ENCODE measurements at places on chromosomes 2 and 18.

DNA sequence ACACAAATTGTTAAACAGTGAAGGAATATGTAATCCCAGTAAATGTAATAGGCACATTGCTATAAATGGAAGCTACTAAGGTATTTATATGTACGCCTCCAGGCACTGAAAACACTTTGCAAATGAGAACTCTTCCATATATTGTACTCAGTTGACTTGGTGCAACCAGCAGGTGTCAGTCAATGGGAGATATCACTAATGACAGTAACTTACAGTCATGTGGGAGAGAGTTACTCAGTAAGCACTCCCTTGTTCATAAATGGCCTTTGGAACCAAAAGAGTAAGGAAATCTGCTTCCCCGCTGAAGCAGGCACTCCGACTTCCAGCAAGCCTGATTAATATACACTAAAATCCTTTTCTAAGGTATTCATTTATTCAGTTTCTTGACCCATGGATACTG is 5.9 kb downstream of the MDH1 start:
- no peak for DNase-seq

DNA sequence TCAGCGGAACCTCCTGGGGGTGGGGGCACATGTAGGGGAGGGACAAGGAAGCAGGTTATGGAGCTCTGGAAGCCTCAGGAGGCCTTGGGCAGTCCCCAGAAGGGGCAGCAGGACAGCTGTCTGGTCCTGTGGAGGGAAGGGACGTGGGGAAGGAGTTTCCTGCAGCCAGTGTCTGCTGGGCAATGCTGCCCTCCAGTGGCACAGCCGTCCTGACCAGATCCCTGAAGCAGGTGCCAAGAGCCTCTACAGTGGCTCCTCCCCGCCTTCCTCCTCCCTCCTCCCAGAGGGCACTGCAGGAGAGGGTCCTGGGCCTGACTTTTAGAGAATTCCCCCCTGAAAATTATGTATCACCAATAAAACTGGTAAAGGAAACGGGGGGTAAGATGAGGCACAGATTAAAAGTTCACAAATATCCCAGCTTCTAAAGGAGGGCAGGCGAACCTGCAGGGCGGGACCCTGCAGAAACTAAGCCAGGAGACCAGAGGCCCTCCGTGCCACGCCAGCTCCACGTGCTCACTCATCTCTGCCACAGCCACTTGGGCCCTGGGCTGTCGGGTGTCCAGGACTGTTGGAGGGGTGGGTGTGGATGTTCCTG is 258.5 kb downstream of the TWIST2 start:
- no peak for DNase-seq

- no peak for DNase-seq
These were observed 155.7 kb downstream of the TNS1 start for GRCh38 chr2:217847115-217847514.

DNA sequence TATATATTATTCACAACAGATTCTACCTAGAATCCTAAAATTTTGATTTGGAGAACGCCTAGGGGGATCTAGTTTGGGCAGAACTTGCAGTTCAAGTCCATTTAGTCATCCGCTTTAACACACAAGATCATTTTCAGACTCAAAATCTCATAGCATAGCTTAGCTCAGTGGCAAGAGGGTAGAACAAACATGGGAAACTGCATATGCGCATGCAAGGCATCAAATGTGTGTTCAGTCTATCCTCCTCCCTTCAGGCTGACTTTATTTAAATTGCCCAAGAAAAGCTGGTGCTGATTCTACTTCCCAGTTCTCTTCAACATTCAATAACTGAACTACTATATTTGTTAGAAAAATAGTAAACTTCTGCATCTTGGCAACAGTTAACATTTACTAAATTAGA is 79.6 kb upstream of the NRXN1 start:
- DNase-seq: no peak

GRCh38 chr18:55783921-55784320 is 195.9 kb upstream of the TCF4 start:
- DNase-seq: no peak

GRCh38 chr18:59742325-59743111 is 45.3 kb upstream of the CCBE1 start:
- peak; percentile 69 for DNase-seq

GRCh38 chr2:66488946-66489345 is 54.0 kb downstream of the MEIS1 start:
- no peak for DNase-seq

DNA sequence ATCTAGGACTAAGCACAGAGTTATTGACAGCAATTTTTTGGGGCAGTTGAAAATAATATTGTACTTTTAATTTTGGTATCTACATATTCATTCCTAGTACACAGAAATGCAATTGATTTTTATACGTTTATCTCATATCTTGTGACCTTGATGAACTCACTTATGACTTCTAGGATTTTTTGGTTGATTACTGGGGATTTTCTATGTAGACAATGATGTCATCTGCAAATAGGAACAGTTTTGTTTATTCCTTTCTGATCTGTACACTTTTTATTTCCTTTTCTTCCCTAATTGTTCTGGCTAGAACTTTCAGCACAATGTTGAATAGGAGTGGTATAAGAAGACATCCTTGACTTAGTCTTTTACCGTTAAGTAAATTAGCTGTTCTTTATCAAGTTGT is 143.5 kb upstream of the PGAP1 start:
- no peak for DNase-seq

- no peak for DNase-seq
These were observed 52.3 kb downstream of the RAB27B start for GRCh38 chr18:54880395-54881105.

DNA sequence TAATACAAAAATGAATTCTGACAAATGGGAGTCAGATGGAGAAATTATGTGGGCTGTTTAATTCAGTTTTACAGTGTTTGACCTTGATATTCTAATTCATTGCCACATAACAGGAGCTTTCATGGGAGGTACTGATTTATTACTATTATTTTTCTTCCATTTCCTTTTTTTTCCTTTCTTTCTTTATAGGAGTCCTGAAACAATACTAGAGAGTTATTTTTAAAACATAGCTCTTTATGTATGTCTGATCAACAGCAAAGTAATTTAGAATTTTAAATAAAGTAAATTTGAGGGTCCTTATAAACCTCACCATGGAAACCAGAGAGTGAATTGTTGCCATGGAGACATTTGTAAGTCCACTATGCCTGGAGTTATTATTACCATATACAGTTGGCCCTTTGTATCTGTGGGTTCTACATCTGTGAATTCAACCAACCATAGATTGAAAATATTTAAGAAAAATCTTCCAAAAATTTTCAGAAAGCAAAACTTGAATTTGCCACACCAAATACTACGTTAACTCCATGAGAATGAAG is 40.9 kb upstream of the PPP4R1 start:
- DNase-seq: no peak

DNA sequence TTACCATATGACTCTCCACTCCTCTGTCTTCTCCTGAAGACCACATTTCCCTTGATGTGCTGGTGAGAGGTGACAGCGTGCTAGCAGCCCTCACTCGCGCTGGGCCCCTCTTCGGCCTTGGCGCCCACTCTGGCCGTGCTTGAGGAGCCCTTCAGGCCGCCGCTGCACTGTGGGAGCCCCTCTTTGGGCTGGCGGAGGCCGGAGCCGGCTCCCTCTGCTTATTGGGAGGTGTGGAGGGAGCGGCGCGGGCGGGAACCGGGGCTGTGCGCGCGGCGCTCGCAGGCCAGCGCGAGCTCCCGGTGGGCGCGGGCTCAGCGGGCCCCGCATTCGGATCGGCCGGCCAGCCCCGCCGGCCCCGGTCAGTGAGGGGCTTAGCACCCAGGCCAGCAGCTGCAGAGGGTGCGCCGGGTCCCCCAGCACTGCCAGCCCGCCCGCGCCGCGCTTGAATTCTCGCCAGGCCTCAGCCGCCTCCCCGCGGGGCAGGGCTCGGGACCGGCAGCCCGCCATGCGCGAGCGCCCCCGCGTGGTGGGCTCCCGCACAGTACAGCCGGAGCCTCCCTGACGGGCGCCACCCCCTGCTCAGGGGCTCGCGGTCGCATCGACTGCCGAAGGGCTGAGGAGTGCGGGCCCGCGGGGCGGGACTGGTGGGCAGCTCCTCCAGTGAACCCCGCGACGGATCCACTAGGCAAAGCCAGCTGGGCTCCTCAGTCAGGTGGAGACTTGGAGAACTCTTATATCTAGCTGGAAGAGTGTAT is 246.6 kb upstream of the REG3G start:
- DNase-seq: no peak

GRCh38 chr18:48393776-48394175 is 15.4 kb downstream of the ZBTB7C start:
- no peak for DNase-seq

- DNase-seq: no peak
These were observed 38.4 kb upstream of the BIN1 start for GRCh38 chr2:127145280-127145895.

- no peak for DNase-seq
These were observed 548.0 kb upstream of the SALL3 start for GRCh38 chr18:78431606-78432005.

GRCh38 chr2:65634304-65634703 is 201.9 kb upstream of the SPRED2 start:
- DNase-seq: no peak

DNA sequence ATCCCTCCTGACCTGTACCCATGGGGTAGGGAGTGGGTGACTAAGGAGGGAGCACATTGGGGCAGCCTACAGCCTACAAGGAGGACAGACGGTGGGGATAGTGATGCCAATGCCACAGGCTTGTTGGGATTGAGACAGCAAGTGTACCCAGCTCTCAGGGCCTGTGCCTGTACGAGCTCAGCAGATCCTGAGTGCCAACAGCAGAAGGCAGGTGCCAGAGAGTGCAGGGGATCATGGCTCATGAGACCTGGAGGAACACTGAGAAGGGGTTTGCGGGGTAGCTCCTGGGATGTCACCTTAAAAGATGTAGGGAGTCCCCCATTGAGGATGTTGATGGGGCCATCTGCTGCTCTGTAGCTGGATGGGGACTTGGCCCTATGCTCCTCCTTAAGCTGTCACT is 10.3 kb upstream of the SNED1 start:
- no peak for DNase-seq

DNA sequence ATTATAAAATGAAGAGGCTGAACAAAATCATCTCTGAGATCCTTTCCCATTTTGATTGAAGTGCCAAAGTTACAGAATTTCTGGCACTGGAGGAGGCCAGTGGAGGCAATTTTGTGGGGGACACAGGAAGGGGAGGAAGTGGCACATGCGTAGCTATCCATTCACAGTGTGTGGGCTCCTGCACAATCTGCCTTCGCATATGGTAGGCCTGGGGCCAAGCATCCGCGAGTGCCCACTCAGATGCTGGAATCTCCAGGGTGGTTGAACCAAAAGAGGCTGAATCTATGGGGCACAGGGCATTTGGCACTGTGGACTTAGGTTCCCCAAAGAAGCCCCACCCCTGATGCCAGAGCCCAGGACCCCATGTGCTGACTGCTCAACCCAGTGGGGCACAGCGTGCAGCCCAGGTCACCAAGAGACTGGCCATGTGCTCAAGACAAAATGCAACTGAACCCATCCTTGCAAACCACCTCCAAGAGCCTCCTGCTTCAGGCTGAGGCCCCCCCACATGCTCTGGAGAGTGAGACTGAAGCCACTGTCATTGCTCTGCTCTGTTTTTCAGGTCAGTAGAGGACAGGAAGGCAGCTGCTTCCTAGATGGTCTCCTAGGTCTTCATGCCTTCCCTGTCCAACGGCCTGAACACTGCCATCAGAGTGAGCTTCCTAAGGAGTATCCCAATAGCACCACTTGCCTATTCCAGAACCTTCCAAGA is 28.5 kb downstream of the ST8SIA5 start:
- DNase-seq: no peak

DNA sequence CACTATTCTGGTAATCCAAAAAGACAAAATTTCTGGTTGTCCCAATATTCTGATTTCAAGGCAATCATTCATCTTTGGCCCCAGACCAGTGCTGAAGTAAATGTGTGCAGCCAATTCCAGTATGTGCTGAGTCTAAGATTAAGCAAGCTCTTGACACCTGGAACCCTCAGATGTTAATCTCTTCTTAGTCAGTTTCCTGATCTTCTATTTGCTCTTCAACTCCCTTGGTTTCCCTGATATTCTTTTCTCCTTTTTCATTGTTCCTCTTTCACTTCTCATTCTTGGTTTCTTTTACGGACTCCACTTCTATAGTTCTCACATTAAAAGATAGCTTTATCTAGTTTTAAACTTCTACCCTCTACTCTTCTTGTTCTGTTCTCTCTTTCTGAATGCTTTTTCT is 445.7 kb upstream of the FANCL start:
- no peak for DNase-seq

GRCh38 chr2:121721926-121722325 is 14.7 kb downstream of the NIFK start:
- no peak for DNase-seq

- no peak for DNase-seq
These were observed 41.5 kb downstream of the SCTR start for GRCh38 chr2:119482481-119483394.

DNA sequence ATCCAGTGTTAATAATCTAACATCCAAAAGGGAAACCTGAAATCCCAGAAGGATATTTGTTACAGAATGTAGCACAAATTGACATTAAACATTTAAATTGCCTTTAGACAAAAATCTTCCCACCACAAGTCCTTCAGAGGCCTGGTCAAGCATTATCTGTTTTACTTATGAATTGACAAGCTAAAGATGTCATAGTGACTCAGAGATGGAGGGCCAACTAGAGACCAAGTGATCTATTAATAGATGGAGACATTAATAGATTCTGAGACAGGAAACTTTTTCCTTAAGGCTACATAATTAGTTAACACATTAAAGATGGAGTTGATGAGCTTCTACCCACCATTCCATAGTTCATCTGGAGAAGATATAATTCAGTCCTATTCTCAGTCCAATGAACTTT is 526.2 kb downstream of the IRS1 start:
- no peak for DNase-seq

GRCh38 chr18:57353137-57353939 is 981 bp downstream of the ST8SIA3 start:
- no peak for DNase-seq

DNA sequence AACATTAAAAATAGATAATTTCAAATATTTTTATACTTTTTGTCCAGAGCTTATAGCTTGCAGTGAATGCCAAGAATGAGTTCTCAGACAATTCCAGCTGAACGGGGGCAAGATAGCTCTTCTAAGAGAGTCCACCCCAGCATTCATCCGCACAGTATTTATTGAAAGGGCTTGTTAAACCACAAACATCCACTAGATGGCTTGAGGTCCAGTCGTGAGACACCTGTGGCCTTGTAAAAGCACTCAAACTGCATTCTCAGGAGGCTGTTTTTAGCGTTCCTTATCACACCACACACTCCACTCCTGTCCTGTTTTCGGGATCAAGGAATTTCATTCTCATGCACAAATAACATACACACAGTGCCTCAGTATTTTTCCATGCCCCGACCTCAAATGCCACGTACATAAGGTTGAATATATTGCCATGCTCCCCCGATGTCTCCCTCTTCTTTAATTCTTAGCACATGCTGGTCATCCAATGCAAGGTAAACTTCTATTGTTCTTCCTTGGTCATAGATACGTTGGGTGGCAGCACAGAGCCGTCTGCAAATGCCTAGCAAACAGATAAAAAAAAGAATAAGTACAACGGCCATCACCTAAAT is 47.4 kb downstream of the DNAJC10 start:
- no peak for DNase-seq

DNA sequence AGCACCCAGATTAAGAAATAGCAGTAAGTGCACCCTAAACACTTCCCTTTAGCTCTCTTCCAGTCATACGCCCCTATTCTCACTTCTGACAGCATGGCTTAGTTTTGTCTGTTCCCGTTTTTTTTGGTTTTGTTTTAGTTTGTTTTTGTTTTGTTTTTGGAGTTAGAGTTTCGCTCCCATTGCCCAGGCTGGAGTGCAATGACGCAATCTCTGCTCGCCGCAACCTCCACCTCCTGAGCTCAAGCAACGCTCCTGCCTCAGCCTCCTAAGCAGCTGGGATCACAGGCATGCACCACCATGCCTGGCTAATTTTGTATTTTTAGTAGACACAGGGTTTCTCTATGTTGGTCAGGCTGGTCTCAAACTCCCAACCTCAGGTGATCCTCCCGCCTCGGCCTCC is 2067.7 kb downstream of the SUCLG1 start:
- DNase-seq: no peak
